ENCODE measurements at places on chromosomes 1 and 21.
A peak's percentile ranks its signal among the peaks of the same experiment; 100 is the strongest.

- peak; percentile 9 for DNase-seq
Measured at GRCh38 chr1:101069158-101069557, 43.6 kb upstream of the DPH5 start.

DNA sequence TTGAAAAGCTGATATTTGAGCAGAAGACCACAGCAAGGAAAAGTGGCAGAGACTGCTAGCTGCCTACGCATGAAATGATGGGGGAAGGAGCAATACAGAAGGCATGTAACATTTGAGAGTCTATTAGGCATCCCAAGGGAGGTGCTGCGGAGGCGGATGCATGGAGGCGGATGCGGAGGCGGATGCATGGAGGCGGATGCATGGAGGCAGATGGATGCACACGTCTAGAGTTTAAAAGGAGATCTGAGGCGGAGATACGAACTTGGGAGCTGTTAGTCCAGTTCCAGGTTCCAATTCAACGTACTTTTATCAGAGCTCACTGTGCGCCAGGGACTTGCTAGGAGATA, 744 bp upstream of the DDX20 start:
- no peak for DNase-seq

DNA sequence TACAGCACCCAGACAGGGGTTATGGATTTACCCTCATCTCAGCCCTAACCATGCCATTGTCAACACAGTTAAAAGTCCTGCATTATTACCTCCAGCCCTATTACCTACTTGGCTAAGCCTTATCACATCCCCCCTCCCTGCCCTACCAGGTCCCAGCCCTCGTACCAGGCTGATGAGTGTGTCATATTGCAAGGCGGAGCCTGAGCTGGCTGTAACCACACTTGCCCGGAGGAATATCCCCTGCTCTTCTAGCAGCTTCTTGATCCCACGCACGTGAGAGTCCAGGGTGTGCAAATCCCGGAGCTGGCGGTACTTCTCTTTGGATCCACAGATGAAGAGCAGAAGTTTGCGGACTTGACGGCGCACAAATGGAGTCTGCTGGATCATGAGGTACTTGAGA, 87.4 kb downstream of the UBR4 start:
- DNase-seq: no peak

DNA sequence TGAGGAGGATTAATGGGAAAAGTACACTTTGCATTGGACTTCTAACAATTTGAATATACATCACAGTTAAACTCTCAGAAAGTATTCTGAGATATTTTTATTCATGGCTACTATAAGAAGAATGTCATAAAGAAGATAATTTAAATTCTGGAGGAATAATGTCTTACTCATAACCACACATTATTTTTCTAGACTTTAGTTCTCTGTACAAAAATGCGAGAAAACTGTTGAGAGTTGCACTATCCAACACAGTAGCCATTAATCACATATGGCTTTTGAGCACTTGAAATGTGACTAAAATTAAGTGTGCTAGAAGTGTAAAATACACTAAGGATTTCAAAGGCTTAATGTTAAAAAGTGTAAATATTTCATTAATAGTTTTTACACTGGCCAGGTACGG, 53.8 kb downstream of the CRB1 start:
- DNase-seq: no peak

GRCh38 chr1:17605582-17606344, 66.3 kb downstream of the ARHGEF10L start:
- no peak for DNase-seq

- no peak for DNase-seq
Measured at GRCh38 chr1:219173434-219173757, 282 bp upstream of the LYPLAL1 start.

GRCh38 chr1:226725897-226726267, 13.2 kb downstream of the ITPKB start:
- no peak for DNase-seq

DNA sequence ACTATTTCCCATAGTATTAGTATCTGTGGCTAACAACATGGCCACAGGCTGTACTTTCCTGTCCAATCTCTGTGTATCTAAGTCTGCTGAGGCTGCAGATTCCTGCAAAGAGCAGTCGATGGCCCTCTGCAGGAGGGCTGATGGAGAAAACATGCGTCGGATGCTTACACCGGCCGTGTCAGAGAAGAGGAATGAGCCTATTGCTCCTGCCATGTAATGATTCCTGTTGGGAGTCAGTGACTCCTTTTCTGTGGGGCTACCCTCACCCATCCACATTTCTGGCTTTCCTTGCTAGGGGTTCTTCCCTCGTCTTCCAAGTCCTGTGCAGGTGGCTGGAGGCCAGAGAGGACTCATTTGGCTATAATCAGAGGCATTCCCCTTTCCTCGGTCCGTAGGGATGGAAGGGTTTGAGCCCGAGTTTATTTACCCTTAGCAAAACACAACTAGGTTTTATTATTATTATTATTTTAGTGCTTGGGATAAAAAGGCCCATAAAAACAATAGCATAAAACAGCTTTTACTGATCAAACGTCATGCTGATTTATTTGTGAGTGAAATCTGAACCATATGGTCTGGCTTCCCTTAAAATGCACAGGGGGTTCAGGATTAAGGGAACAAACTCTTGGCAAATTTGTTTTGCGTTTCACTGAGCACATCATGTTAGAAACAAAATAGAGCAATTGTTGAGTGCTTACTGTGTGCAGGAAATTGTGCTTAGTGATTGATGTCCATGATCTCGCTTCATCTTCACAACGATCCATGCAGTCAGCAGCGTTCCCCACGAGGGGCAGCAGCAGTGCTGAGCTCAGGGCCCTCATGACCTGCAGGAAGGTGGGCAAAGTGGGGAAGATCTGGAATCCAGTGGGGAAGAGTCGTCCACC, 70.8 kb downstream of the KIF26B start:
- DNase-seq: peak; percentile 50

DNA sequence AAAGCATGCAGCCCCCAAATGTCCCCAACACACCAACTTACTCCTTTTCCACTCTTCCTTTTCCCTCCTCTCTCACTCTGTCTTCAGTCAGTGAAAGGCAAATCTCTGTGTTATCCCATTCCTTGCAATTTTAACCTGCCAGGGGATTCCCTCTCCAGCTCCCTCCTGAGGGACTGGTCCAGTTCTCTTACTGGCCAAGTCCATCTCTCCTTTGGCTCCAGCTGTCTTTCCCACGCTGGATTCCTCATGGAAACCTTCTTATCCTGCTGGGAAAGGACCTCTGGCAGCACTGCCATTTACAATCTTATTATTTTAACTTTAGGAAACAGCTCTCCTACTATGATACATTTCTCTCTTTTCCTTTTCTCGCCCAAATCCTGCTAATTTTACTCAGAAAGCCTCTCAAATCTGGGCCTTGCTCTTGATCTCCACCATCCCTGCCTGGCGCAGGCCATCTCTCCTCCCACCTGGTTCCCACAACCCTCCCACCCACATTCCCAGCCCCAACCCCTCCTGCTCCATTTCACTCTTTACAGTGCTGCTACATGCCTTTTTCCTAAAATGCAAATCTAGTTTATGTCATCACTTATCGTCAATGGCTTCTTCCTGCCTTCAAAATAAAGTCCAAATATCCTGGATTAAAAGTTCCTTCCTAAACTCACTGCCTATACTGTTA, 72.7 kb upstream of the CNN3 start:
- no peak for DNase-seq

- DNase-seq: no peak
Measured at GRCh38 chr21:36155603-36156338, 853 bp upstream of the DOP1B start.

DNA sequence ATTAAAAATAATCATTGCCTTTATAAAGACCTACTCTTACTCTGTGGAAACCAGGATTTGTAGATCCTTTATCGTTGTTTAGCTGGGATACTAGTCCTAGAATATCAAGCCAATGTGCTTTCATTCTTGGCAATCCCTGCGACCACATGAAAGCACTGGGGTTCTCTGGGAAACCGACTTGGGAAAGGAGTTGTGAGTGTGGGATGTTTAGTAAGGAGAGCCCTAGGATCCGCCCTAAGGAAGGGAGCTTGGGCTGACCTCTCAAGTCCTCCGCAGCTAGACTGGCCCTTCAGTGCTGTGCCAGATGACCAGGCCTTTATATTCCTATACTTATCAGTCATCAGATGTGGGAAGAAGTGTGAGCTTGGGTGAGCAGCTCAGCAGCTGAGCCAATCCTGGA, 5.2 kb upstream of the KRTAP19-8 start:
- DNase-seq: no peak

GRCh38 chr1:247146671-247147070, 25.1 kb downstream of the ZNF124 start:
- no peak for DNase-seq

GRCh38 chr1:119870917-119871596, 25.3 kb downstream of the ADAM30 start:
- DNase-seq: peak; percentile 80

DNA sequence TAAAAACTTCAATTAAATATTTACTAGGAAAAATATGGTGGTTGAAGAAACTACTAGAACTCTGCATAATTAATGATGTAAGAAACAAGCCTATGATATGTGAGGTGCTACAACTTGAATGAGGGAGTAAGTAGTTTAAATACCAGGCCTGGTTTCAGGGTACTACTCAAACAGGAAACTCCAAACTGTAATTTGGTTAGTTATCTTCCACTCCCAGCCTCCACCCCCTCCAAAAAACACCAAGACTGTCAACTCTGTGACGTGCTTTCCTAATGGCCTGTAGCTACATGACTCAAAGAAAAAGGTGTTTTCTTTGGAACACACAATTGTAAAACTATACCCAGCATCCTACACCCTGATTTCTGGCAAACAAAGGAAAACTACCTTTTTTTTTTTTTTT, 55.9 kb upstream of the RCC1 start:
- no peak for DNase-seq

DNA sequence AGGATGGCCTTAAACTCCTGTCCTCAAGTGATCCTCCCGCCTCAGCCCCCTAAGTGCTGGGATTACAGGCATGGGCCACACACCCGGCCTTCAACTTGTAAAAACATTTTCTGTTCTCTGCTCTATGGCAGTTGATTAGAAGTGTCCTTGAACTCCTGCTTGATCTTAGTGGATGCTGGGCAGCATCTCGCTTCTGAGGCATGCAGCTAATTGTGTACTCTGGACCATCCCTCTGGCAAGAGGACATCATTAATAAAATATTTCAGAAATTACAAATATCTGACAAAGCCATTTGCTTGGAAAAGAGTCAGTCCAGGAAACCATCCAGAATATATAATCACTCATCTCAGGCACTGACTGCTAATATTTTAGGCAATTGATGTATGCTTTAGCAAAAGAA, 8.1 kb downstream of the NGF start:
- DNase-seq: no peak

DNA sequence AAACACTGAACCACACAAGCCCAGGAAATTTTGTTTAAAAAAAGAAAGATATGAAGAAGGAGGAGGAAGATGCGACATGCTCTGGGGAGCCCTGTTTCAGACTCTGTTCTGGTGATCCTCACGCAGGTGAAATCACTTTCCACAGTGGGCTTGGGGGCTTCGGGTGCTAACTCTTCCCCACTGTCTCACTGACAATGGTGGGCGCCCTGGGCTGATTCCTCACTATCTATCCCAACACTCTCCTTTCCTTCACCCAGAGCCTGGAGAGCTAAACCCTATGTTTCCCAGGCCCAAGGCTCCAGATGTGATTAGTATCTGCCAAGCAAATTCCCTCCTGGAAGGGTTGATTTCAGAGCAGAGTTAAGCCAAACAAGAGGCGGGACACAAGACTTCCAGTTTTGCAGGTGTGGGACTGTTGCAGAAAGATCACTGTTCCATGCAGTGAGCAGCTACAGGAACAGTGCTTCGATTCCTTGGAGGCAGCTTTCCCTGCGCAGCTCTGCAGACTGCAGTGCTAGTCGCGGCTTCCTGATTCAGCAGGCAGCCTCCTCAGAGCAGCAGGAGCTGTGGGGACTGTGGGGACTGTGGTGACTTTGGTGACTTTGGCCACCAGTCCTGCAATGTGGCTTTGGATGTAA, 168.3 kb downstream of the RHOU start:
- DNase-seq: no peak

GRCh38 chr21:16532840-16533239, 803.1 kb downstream of the USP25 start:
- DNase-seq: no peak

DNA sequence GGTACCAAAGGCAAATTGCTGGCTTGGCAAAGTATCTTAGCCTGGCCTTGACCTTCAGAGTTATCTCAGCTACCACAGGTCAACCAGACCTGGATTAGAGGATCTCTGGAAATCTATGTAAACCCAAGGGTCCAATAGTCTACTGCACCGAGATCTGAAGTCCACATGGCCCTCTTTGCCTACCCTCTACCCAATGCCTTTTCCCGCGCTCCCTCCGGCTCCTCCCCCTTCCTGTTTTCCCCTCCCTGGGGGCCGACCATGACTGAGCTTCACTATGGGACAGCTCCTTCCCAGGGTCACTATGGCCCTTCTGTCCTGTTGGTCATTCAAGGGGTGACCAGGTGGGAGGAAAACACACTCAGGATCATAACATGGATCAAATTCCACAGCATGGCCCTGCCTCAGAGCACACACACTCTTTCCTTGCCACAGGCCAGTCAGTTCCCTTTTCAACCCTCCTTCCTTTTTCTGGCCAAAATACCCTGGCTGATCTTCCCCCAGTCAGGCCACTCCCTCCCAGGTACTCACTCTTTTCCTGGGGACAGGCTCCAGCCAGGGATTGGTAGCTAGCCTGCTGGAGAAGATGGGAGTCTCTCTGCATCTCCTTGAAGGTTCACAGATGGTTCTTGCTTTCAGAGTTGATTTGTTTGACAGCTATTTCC, 19.1 kb upstream of the TMEM183A start:
- DNase-seq: no peak

- DNase-seq: no peak
Measured at GRCh38 chr1:20511518-20512428, 3.8 kb upstream of the MUL1 start.

DNA sequence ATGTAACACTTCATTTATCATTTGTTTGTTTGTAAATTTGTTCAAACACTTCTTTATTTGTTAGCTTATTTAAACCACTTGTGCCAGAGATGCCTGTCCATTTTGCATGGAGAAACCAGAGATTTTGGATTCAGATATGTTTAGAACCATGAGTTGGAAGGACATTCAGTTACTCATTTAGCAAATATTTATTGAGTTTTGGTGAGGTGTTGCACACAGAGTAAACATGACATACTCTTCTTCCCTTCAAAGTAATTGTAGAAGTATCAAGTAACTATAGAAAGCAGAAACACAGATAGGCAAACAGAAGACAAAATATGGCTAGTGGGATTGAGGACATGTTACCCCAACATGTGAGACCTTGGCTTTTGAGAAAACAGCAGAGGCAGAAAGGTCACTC, 136.8 kb upstream of the USP25 start:
- DNase-seq: no peak

DNA sequence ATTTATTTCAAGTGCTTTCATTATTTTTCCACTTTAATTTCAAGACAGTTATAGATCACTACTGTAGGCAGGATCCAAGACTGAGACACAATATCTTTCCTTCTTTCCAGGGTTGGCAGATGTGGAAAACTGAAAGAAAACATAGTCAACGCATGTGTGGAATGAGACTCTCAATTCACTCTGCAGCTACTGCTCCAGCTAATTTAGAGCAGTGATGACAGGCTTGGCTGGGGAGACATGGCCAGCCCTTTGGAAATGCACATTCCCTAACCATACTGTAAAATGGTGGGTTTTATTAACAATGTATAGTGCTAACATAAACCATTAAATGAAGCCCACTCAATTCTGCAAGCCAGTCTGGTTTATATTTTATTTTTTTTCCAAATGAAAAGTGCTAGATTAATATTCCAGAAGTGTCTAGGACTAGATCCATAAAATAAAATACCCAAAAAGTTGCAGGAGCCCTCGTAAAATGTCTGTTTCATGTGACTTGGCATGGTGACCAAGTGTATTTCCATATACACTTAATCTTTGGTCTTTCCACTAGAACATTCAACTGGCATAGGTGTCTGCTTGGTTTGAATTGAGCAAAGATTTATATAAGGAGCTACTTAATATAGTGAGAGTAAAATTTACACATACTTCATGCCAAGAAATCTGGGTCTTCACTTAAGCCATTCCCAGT, 32.9 kb downstream of the COL11A1 start:
- DNase-seq: no peak
